CD4-positive, alpha-beta memory T cell (primary cell): ENCODE measurements at places on chromosomes 7 and 10.

GRCh38 chr10:45374350-45375052, 485 bp downstream of the ALOX5 start:
- DNase-seq: no peak

DNA sequence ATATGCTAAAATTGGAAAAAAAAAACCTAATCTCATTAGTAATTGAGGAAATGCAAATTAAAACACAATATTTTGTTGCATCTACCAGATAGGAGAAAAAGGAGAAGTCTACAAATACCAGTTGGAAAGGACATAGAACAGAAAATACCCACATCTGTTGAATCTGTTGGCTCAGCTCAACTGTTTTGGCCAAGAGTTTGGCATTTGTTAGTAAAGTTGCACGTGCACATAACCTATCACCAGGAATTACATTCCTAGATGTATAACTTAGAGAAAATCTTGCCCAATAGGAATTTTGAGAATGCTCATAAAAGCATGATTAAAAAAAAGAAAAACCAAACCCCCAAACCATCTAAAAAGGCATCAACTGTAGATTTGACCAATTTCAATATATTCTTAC, 282.1 kb upstream of the BMPER start:
- no peak for DNase-seq

- DNase-seq: no peak
These were observed 213.2 kb upstream of the HPS1 start for GRCh38 chr10:98659951-98660350.

- DNase-seq: no peak
These were observed 6.4 kb upstream of the NT5C2 start for GRCh38 chr10:103199488-103199887.

DNA sequence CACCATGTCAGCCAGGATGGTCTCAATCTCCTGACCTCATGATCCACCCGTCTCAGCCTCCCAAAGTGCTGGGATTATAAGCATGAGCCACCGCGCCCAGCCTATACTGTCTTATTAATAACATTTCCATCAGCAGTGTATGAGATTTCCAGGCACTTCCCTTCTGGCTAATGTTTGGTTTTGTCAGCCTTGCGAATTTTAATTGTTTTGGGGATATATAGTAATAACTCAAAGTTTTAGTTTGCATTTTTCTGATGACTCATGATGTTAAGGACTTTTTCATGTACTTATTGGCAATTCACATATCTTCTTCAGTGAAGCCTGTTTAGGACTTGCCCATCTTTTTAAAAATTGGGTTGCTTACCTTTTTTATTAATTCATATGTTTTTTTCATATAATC, 76.0 kb downstream of the TMEM270 start:
- DNase-seq: no peak

- no peak for DNase-seq
These were observed 97.2 kb downstream of the SMURF1 start for GRCh38 chr7:99046722-99047121.

- no peak for DNase-seq
These were observed 89.5 kb downstream of the FAM53B start for GRCh38 chr10:124654686-124655085.

GRCh38 chr7:111393011-111393754, 169.1 kb downstream of the IMMP2L start:
- no peak for DNase-seq

- DNase-seq: no peak
These were observed 38.5 kb upstream of the EXOC6 start for GRCh38 chr10:92809840-92810239.

DNA sequence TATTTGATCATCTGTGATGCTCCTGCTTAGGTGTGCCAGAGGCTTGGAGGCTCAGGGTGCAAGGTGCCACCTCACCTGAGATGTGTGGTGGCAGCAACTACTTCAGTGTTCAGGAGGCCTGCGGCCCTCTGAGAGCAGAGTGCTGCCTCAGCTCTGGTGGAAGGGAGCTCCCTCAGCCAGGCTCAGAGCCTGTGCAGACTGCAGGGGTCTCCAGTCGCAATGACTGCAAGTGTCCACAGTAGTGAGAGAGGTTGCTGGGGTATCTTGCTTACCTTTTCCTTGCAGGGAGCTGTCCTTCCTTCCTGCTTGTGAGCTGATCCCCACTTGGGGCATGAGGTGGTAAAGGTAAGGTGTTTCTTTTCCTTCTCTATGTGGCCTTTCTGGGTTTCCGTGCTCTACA, 131.0 kb upstream of the GAD2 start:
- DNase-seq: no peak

- DNase-seq: no peak
These were observed 586.0 kb upstream of the MBL2 start for GRCh38 chr10:53358536-53358935.

GRCh38 chr10:49179699-49180443, 8.3 kb downstream of the TMEM273 start:
- DNase-seq: no peak

DNA sequence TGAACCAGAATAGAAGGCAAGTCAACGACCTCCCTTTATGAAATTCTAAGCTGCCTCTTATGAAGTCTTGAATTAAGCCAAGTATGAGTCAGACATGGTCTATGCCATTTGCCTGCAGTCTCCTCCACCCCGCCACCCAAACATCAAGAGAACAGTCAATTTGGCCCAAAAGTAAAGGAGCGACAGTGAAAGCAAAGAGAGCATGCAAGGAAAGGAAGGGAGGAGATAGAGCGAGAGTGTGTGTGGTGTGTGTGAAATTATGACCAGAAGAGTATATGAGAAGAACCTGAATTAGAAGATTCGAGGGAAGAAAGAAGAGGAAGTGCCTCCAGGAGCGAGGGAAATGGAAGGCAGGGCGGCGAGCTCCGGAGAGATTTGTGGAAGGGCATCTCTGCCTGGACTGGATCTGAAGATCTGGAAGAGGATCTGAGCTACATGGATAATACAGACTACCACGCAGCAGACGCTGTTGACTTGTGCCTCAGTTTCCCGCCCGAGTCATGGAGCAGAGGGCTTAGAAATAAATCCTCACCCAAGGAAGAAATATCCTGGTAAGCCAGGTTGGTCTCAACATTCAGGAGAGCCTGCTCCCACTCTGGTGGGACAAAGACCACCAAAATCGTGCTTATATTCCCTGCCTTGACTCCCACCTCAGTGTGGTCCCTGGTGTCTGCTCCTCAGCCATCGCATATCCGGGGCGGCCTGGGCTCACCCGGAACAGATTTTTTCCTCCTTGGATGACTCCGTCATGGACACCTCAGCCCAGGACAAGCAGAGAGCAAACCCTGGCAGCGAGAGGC, 459 bp downstream of the ZDHHC6 start:
- no peak for DNase-seq

- no peak for DNase-seq
These were observed 114.7 kb downstream of the CHN2 start for GRCh38 chr7:29309041-29309854.

- no peak for DNase-seq
These were observed 392.6 kb downstream of the POM121L12 start for GRCh38 chr7:53428045-53428444.

GRCh38 chr7:134916171-134916883, 70.0 kb upstream of the AGBL3 start:
- DNase-seq: no peak

DNA sequence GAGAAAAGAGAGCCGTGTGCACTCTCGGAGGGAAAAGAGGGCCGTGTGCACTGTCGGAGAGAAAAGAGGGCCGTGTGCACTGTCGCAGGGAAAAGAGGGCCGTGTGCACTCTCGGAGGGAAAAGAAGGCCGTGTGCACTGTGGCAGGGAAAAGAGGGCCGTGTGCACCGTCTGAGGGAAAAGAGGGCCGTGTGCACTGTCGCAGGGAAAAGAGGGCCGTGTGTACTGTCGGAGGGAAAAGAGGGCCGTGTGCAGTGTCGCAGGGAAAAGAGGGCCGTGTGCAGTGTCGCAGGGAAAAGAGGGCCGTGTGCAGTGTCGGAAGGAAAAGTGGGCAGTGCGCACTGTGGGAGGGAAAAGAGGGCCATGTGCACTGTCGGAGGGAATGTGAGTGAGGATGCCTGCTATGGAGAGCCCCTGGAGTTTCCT, 188.7 kb downstream of the DNAJB6 start:
- DNase-seq: no peak

DNA sequence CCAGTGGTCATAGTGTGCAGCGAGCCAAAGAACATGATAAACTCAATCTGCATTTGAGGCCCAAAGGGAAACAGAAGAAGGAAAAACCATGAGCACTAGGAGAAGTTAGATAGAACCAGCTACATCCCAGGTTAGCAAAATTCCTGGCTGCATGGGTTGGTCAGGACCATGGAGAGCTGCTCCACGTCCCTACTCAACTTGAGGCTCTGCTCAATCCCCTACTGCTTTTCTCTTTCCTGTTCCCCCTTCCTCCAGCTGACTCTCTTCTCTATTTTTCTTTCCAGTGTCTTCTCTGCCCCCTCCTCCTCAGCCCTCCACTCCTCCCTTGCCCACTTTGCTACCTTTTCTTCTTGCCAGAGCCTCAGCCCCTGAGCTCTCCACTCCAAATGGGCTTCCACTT, 21.9 kb upstream of the VSIR start:
- no peak for DNase-seq

GRCh38 chr7:80362677-80363076, 149.2 kb downstream of the GNAT3 start:
- DNase-seq: no peak

GRCh38 chr7:158824028-158824427, 5.3 kb downstream of the ESYT2 start:
- DNase-seq: peak; percentile 81

DNA sequence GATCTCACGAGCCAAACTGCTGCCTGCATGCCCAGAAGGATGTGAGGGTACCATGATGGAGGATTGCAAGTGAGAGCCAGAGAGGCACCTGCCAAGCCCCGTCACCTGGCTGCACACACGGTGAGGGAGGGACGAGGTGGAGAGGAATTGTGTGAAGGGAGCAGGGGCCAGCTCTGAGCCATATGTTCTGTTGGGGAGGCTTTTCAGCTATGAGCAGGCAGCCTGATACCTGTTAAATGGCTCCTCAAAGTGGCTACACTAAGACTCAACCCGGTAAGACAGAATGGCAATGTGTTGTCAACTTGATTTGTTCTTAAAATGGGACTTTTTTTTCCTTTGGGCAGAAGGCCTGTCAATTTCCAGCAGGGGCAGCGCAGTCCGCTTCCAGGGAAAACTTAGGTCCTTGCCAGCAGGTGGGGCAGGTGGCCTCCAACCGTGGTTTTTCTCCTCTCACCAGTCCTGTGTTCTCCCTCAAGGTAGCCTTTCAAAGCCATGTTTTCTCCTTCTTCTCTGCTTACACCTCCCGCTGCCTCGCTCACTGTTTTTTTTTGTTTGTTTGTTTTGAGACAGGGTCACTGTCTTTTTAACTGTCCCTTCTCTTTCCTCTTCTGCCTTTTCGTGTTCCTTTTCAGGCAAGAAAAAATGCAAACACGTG, 57.7 kb upstream of the ZNRF2 start:
- DNase-seq: no peak

DNA sequence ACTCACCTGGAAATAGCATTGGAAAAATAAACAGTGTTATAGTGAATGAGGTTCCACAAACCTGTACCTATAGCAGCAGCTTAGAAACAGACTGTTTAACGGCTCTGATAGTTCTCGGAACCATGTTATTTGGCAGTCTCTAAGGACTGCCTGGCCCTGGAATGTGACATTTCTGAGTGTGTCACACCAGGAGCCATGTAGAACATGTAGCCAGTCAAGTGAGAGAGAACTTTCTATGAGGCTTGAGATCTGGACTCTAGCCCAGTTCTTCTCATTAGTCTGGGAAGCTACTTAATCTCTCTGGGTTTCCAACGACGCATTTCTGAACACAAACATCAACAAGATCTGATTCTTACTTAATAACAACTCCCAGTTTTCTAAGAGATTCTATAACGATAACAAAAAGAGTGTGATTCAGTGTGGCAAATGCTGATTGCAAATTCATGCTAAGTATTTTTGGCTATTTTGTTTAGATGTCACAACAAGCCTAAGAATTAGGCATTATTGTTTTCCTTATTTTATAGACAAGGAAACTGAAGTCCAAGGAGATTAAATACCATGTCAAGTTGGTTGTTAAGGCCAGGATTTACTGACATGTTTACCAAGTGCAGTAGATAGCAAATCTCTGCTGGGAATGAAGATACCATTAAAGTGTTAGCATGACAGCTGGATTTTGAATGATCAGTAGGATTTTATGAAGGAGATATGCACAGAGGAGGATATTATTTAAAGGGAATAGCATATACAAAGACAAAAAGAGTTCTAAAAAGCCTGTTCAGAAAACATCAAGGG, 47.2 kb downstream of the APBB1IP start:
- DNase-seq: no peak

DNA sequence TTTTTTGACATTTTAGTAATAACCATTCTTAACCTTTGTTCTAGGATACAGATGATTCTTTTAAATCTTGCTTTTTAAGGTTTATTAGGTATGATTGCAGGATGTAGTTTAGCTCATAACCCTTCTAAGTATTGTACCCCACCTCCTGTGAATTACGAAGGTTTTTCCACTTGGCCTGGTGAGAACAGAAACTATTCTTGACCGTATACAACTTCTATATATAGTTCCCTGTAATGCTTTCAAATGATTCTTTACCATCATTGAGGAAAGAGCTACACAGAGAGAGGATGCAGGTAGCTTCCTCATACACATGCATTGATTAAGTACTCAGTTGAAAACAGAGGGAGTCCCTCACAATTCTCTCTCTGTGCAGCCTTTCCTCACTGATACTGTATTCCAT, 86.3 kb downstream of the PALS2 start:
- no peak for DNase-seq

DNA sequence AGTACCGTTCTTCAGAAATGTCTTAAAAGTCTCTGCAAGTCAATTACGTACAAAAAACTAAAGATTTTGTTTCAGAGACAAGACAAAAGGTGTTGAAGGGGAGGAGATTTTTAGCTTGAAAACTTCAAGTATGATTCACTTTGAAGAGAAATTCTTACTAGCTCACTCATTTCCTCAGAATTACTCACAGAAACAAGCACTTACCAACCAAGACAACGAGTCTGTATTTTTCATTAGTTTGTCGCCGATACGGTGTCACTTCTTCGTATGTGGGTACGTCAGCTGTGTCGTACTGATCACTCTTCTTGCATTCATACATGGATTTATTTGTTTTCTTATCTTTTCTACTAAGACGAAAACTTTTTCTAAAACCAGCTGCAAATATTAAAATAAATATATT, 90.6 kb upstream of the ODAD2 start:
- DNase-seq: no peak

- DNase-seq: no peak
These were observed 427.4 kb upstream of the MGMT start for GRCh38 chr10:129039406-129040370.
